ENCODE measurements at places on chromosomes 11 and 22.

- DNase-seq: no peak
These were observed 368.3 kb downstream of the SHANK2 start for GRCh38 chr11:70883973-70884623.

- DNase-seq: no peak
These were observed 11.7 kb downstream of the RASD2 start for GRCh38 chr22:35552196-35552842.

DNA sequence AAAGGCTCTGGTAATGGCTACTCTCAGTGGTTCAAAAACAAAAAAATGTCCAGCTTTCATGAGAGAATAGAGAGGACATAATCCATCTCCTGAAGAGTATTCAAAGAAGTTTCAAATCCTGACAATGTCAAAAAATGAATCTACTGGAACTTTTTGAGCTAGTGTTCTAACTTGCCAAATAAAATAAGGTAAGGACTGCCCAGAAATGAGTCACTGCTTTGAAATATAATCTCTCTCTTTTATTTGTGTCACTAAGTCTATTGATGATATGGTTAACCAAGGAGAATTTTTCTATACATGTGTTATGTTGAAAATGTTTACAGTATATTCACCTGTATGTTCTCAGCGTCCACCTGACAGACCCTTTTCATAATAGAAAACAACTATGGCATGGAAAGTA is 3.4 kb downstream of the GUCY1A2 start:
- DNase-seq: no peak

GRCh38 chr11:62757846-62758788 is 3.3 kb upstream of the POLR2G start:
- no peak for DNase-seq

DNA sequence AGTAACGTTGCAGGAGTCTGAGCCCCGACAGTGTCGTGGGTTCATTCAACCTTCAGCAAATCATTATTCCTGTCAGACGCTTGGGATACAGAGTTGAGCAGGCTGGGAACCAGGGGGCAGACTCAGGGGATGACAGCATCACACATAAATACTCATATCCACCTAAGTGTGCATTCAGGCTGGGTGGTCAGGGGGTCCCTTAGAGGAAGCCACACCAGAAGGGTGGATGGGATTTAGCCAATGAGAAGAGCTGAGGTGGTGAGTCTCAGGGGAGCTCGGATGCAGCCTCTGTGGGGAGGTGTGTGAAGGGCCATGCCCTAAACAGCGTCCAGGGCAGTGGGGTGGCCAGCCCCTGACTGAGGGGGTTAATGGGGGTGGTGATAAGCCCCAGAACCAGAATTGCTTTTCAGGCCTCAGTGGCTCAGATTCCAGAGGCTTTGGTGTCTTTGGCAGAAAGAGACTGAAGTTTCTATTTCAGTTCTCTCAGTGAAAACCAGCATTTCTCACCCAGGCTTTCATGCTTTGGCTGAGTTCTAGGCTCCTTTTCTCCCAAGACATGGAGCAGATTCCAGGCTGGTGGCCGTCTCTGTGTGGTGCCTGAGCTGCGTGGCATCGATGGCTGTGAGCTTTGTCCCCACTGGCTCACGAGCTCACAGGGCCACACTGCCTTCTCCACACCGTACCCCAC is 83.9 kb upstream of the CLDN5 start:
- no peak for DNase-seq

DNA sequence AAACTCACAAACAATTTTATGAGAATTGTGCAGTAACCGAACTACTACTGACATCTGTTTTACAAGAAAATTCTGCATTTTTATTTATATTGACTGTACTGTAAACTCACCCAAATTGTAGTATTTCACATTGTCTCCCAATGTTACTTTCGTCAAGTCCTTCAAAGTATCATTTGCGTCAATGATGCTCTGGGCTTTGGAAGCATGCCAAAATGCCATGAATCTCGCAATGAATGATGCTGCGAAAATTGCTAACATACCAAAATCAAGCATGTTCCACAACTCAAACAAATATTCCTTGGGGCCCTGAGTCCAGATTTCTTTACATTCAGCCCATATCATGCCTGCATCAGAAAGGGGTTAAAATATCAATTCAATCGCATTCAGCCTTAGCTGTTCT is 107.6 kb downstream of the TRPC6 start:
- DNase-seq: no peak

- no peak for DNase-seq
These were observed 210.4 kb downstream of the SNX19 start for GRCh38 chr11:130705670-130706421.

GRCh38 chr11:69572233-69572860 is 68.6 kb upstream of the CCND1 start:
- DNase-seq: no peak

GRCh38 chr22:37176464-37177061 is 11.5 kb downstream of the C1QTNF6 start:
- DNase-seq: no peak
